ENCODE measurements at places on chromosomes 16 and 17.

DNA sequence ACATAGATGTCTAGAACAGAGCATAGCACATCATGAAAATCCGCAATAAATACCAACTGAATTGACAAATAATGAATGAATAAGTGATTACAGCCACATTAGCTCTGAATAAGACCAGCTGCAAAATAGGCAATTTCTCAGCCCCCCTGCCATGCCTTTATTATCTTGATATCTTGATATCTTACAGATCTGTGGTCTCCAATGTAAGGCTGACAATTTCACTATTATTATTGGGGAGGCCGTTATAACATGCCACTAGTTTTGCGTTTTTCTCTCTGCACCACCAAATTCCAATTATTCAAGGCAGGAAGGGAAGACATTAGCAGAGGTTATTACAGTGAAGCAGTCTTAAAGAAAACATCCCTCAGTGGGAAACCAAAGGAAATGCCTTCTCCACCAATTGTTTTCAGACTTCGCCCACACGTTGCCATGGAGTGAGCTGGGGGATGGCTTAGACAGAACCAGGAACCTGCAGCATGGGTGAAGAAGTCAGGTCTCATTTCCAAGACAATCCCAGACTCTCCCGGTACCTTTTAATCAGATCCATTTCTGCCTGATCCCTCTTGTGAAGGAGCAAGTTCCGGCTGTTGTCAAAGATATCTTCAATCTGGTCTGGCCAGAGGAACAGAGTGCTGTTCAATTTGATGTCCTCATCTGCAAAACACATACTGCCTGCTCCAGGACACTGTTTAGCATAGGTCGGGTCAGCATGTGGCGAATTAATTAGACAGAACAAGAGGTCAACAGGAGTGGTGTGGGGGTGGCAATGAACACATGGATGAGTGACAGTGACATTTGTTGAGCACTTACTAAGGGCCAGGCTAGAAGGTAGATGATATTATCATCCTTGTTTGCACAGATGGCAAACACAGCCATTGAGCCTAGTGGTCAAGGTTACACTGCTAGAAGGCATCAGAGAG is 46.4 kb downstream of the DNAH3 start:
- no peak for DNase-seq

DNA sequence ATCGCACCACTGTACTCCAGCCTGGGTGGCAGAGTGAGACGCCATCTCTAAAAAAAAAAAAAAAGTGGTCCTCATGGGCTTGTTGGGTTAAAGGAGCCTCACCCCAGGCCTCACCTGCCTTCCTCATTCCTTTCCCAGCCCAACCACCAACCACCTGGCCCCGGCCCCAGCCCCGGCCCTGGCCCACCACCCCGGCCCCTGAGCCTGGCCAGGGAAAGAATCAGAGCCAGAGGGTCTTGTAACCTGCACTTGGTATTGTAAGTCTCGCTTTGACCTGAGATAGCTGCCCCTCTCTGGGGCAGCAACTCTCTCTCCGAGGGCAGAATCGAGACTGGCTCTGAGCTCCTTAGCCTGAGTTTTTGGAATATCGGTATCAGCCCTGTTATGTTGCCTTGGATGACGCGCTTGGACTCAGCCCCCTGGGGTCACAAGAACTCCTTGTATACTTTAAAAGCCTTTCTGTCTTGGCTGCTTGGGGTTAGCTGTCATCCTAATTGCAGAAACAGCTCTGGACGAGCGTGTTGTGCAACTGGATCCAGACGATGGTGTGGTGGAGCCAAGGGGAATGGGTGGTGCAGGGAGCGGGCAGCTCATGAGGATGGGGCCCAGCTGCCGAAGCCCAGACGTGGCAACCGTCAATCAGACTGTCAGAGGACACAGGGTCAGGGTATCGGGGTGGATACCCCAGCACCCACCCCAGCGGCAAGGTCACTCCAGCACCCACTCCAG is 14.6 kb downstream of the SMTNL2 start:
- no peak for DNase-seq

DNA sequence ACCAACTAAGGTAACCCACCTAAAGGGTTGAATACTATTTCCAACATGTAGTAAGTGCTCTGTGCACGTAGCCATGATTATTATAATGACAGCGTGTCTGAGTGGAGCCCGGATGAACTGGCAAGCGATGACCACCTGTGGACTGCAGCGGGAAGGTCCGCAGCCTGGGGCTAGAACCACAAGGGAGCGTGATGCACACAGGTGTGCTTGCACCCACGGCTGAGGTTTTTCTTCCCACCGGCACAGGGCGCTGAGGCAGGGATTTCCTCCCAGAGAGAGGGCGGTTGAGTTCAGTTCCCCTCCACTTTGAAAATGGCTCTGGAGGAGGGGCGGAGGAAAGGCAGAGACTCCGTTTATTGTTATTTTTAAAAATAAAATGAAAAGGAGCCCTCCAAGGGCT is 221.7 kb upstream of the HSBP1 start:
- no peak for DNase-seq

- DNase-seq = no peak
Measured at GRCh38 chr16:5944971-5945370, 847.4 kb upstream of the EEF2KMT start.

DNA sequence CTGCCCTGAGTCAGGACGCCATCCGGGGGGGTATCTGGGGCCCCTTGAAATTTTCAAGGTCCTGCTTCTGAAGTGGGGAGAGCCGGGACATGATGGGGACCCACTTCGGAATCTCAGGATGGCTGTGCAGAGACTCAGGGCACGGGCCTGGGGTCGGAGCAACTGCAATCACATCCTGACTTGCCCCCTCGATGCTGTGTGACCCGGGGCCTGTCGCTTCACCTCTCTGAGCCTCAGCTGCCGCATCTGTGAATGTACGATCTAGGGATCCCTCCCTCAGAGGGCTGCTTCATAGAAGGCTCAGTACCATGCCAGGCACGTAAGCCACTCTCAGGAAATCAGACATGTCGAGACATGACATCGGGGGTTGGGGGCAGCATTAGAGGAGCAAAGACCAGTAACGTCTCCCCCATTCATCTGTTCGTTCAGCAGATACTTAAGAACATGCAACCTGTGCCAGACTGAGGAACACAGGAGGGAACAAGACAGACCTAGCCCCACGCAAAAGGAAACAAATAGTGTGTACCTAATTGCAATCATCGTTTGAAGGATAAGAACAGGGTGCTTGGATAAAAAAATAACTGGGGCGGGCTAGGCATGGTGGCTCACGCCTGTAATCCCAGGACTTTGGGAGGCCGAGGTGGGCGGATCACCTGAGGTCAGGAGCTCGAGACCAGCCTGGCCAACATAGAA is 229.6 kb downstream of the PARN start:
- DNase-seq = no peak

GRCh38 chr16:30473231-30474073 is 910 bp downstream of the ITGAL start:
- peak; percentile 56 for DNase-seq

DNA sequence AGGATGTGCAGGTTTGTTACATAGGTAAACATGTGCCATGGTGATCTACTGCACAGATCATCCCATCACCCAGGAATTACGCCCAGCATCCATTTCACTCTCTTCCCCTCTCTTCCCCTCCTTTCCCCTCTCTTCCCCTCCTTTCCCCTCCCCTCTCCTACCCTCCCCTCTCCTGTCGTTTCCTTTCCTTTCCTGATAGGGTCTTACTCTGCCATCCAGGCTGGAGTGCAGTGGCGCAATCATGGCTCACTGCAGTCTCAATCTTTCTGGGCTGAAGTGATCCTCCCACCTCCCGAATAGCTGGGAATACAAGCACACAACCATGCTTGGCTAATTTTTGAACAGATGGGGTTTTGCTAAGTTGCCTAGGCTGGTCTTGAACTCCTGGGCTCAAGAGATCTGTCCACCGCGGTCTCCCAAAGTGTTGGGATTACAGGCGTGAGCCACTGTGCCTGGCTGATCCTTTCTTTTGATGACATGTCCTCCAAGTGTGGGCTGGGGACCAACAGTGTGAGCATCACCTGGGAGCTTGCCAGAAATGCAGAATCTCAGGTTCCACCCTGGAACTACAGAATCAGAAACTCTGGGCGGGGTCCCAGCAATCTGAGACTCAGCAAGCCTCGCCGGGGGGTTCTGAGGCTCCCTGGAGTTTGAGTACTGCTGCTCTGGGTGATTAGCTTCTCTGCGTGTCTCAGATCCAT is 10.8 kb downstream of the ATP2C2 start:
- no peak for DNase-seq

GRCh38 chr17:64250233-64250835 is 12.7 kb downstream of the TEX2 start:
- DNase-seq = no peak

DNA sequence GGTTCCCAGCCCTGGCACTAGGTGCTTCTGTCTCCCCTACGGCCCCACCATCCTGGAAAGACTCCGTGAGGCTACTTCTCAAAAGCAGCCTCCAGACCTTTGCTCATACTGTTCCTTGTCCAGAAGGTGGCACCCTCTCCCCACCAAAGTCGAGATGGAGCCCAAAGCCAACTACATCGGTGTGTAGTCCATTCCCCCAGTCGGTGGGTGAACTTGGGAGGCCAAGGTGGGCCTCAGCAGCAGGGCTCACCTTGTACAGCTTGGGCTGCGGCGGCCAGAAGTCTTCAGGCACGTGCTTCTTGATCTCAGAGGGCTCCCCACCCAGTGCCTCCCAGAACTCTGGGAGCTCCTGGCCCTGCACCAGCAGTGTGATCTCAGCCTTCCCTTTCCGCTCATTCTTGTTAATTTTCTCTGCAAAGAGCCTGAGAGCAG is 10.2 kb downstream of the FLII start:
- peak; percentile 76 for DNase-seq

- no peak for DNase-seq
Measured at GRCh38 chr16:68744744-68745280, 7.7 kb downstream of the CDH1 start.

GRCh38 chr17:69048634-69049033 is 12.1 kb downstream of the ABCA9 start:
- DNase-seq = no peak

DNA sequence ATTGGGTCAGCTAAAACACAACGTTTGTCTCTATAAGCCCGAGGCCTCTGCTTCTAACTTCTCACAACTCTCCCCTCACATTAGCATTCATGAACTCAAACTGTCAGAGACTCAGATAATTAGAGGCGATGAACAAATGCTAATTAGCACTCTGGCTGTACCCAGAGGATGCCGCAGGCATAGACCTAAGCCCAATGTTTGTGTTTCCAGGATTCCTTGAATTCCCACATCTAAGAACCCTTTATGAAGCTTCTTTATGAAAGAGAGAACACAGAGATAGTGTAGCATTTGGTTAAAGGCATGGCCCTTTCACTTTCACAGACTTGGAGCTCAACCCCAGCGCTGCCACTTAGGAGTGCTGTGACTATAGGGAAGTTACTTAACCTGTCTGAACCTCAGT is 512.2 kb downstream of the GRIN2A start:
- DNase-seq = no peak

- DNase-seq = no peak
Measured at GRCh38 chr17:40813804-40814203, 8.6 kb downstream of the KRT10 start.

- DNase-seq = no peak
Measured at GRCh38 chr17:18379246-18380146, 1.9 kb downstream of the EVPLL start.

DNA sequence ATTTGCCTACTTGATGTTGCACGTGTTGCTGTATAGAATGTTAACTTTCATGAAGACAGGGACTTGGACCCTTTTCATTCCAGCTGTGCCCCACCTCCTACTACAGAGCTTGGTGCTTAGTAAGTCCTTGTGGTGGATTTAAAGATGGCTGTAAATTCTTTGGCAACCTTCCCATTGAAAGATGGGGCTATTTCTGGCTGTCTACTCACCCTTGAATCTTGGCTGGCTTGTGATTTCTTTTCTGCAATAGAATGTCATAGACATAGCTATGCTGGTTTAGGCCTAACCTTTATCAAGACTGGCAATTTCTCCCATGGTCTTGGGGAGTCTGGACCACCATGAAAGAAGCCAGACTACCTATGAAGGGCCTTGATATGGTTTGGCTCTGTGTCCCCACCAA is 59.0 kb downstream of the ACSM2A start:
- no peak for DNase-seq

DNA sequence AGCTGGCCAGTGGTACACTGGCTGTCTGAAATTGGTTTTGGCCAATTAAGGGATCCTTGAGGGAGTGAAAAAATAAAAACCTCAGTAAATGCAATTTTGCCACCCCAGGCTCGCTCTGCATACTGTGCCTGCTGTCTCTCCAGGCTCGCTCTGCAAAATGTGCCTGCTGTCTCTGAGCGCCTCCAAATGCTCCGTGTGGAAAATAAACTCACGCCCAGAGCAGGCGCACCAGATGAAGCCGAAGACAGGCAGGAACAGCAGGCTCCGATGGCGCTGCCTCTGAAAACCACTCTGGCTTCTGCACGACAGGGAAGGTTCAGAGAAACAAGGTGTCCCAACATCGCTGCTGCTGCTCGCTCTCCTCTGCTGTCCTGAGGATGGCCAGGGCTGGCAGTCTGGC is 29.1 kb downstream of the SNN start:
- no peak for DNase-seq

- no peak for DNase-seq
Measured at GRCh38 chr16:9123871-9124270, 32.4 kb downstream of the HAPSTR1 start.

DNA sequence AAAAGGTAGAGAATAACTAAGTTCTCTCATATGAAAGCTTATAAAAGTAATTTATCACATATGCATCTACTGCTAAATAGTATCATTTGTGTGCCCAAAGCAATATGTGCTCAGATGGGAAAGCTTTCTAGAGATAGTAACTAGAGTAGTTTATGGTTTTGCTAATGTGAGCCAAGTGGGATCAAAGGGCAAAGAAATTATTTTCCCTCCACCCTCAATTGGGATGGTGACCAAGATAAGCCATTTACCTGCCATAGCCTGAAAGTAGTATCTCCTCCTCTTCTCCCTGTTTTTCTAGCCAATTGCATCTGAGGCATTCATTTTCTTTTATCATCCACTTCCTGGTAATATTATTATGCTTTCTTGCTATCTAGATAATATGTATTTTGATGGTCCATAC is 41.9 kb upstream of the KCNJ16 start:
- DNase-seq = no peak

GRCh38 chr16:30954993-30955392 is 2.6 kb upstream of the SETD1A start:
- DNase-seq = no peak

GRCh38 chr17:53032861-53033271 is 789.9 kb upstream of the KIF2B start:
- DNase-seq = no peak

DNA sequence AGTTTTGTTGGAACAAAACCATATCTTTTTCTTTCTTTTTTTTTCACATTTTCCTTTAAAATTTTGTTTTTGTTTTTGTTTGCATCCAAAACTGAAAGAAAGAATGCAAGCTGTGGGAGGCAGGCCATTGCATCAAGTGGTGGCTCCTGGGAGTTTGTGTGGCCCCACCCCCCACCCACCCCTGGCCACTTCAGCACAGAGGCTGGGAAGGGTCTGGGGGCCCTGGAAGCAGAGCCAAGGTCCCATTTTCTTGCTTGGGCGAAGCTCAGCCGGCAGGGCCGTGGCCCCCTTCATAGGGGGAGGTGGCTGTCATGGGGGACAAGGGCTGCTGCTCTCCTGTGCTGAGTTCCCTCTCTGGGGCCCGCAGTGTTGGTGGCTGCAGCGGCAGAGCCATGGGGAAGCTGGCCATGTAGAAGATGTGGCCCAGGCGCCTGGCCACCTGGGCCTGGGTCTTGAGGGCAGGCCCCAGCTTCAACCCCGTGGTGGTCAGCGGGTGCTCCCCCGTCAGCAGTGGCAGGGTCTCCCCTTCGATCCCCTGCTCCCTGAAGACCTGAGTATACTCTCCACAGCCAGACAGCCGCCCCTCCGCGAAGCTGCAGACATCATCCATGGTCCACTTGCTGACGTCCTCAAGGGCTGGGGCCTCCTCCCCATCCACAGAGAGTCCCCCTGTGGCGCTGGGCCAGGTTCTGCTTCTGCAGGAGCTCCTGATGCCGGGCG is 19.8 kb downstream of the PAFAH1B1 start:
- no peak for DNase-seq

- no peak for DNase-seq
Measured at GRCh38 chr16:75806487-75806886, 80.2 kb upstream of the CPHXL start.

Data from CD4-positive, alpha-beta T cell treated with Interleukin-12 subunit alpha and Interleukin-12 subunit beta, for 1 hour (primary cell).